ENCODE measurements at places on chromosomes 6 and 20.
A peak's percentile ranks its signal among the peaks of the same experiment; 100 is the strongest.

GRCh38 chr20:53957451-53958172, 112.8 kb downstream of the BCAS1 start:
- no peak for DNase-seq

DNA sequence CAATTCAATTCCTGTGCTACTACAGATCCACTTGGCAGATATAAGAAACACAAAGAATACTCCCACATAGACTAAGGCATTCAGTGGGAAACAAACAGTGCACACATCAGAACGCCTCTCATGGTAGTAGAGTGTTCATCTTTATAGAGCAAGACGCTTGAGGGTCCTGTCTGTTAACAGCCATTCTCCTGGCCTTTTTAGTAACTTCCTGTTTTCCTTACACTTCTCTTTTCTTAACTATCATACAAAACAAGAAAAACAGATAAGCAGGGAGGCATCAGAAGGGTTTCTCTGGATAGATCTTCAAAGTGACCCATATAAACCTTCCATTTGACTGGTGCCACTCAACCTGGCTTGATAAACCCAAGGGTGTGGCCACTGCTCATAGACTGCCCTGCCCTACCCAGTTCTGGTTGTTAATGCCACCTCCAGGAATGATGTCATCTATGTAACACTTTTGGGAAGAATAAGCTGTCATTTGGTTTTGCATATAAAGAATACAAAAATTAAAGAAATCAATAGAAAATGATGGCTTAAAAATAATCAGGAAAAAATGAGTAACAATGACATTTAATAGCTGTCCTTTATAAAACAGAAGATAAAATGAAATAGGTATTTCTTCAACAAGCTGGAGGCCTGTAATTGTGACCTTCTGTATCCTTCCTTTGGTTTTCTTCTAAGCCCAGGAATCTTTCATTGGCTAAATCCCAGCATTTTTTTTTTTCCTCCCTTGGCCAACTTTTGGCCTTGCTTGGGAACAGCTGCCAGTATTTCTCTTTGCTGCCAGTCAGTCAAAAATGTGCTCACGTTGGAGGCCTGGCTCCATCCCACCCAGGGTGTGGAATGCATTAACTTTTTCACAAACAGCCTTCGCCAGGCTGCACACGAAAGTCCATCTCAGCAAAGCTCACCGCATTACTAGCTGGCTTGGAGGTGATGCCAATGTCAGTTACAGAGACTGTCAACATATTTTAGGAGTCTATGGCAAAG, 103.5 kb downstream of the GJA10 start:
- DNase-seq, result no peak

GRCh38 chr20:33676652-33677645, 2.7 kb upstream of the NECAB3 start:
- DNase-seq, result no peak

DNA sequence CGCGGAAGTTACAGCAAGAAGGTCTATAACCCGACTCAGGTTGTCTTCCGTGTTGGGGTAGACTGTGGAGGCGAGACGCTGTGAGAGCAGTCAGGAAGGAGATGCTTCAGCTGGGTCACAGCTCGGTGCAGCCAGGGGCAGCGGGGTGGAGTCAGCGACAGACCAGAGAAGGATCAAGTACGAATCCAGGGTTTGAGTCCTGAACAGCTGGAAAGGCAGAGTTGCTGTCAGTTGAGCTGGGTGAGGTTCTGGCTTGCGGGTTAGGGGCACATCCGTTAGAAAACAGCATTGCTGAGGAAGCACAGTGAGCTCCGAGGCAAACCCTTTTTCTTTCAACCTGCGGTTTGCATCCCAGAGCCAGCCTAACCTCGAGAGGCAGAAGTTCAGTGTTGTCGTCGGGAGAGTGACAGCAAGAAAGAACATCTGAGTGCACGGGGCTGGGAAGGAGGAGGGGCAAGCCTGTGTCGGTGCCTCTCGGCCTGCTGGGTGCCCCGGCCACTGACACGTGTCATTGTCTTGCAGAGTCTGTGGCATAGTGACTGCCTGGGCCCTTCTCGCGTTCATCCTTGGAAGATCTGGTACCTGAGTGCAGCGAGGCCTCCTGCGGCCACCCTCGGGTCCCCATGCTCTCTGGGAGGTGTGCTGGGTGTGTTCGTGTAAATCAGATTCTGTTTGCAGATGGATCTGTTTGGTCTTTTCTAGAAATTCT, 20.0 kb downstream of the PNLDC1 start:
- peak; percentile 50 for DNase-seq

DNA sequence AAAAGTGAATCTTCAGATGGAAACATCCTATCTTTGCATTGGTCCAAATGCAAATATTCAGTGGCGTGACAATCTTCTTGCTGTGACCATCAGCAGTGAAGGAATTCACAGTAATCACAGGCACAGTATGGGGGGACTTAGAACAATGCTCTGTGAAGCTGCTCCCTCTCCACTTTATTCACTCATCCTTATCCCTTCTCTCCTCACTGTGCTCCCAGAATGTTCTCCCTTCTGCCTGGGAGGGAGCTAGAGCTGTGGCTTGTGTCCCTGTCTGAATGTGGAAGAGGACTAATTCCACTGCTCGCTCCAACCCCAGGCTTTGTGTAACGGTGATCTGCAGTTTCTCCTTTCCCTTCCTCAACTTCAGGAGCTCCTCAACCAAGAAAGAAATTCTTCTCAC, 243.7 kb downstream of the ALDH8A1 start:
- no peak for DNase-seq

DNA sequence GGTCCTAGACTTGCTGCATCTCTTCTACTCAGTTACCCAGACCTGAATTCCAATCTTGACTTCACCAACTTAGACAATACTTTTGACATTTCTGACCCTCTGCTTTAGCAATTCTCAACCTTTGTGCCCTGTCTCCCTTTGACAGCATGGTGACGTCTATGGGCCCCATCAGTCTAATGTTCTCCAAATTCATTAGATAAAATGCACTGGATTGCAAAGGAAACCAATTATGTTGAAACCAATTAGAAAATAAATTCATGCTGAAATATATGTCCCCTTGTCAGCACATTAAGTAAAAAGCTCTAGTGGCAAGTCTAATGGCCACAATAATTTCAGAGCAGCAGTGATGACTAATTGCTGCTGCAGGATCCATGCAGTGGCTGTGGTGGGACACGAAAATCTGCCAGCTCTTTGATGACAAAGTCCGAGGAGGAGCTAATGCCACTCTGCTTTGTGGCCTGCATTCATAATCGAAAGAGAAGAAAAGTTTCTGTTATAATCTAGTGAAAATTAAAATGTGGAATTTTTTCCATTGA, 64.0 kb downstream of the BFSP1 start:
- no peak for DNase-seq

- DNase-seq, result no peak
Measured at GRCh38 chr20:59157961-59158541, 5.6 kb upstream of the ZNF831 start.

- no peak for DNase-seq
Measured at GRCh38 chr6:15348528-15348927, 102.7 kb downstream of the JARID2 start.

GRCh38 chr6:89252907-89253306, 35.7 kb upstream of the GABRR1 start:
- DNase-seq, result no peak

GRCh38 chr6:169266746-169267591, 13.3 kb upstream of the THBS2 start:
- DNase-seq, result no peak

DNA sequence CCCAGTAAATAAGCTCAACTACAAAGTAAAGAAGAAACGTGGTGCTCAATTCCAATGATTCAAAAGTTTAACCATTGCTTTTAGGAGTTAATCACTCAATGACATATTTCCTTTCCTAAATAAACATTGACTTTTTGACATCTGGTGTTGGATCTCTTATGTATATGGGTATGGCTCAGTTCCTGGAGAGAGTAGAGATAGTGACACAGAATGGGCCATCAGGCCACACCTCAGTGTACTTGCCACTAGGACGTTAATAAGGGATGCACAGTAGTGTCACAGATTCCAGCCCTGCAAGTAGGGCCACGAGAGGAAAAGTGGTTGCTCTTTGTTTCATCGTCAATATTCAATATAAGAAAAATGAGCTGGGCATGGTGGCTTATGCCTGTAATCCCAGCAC, 48.9 kb upstream of the TXNDC5 start:
- no peak for DNase-seq

- DNase-seq, result no peak
Measured at GRCh38 chr6:18270216-18270615, 5.9 kb upstream of the DEK start.

- DNase-seq, result no peak
Measured at GRCh38 chr6:108868647-108869046, 20.4 kb downstream of the ARMC2 start.

DNA sequence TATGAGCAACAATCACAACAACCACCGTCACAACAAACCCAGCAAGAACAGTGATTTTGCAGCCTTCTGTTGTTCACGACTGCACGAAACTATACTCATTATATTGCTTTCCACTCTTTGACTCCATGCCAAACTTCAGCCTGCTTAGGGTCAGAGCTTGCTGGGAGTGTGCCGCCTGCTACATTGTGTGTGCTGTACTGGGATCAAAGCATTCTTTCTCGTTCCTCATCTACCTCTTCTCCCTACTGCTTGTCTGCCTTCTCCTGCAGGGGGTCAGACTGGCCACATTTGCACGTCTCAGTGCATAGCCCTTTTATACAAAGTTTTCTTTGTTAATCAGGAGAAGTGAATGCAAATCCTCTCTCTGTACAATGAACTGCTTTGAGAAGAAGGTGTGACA, 401.6 kb upstream of the CITED2 start:
- DNase-seq, result no peak

DNA sequence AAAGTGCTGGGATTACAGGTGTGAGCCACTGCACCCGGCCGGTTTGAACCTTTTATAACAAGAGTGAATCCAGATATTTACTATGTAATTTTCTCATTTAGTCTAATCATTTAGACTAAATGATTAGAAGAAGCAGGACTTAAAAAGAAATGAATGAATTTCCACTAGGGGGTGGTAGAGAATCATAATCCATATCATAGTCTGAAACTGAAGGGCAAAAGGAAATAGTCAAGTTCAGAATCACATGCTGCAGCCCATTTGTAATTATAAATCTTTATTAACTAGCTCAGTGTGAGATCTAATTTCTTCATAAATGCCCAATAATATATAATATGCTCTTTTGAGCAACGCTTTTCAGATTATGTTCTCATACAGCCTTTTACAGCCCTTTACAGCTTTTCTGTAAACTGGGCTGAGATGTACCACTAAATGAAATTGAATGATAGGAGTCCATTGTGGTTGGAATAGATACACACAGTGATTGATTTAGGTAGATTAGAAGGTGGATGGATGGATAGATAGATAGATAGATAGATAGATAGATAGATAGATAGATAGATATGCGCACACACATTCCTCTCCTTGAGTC, 31.8 kb downstream of the PSMB9 start:
- no peak for DNase-seq

GRCh38 chr6:3315841-3316240, 57.1 kb downstream of the PSMG4 start:
- no peak for DNase-seq

DNA sequence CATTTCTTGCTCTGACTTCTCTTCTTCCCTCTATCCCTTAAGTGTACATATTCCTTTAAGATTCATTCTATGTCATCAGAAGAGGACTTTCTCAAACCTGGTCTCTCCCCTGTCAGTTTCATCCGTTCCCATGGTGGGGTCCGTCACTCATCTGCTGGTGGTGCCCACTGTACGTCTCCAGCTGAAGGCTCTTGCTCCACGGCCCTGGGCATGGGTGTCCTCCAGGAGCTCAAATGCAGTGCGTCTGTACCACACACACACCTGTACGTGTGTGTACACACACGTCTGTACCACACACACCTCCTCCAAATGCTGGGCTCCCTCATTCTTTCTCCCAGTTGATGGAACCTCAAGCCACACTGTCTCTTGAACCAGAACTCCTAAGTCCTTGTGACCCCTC, 85.6 kb downstream of the CAP2 start:
- DNase-seq, result no peak

DNA sequence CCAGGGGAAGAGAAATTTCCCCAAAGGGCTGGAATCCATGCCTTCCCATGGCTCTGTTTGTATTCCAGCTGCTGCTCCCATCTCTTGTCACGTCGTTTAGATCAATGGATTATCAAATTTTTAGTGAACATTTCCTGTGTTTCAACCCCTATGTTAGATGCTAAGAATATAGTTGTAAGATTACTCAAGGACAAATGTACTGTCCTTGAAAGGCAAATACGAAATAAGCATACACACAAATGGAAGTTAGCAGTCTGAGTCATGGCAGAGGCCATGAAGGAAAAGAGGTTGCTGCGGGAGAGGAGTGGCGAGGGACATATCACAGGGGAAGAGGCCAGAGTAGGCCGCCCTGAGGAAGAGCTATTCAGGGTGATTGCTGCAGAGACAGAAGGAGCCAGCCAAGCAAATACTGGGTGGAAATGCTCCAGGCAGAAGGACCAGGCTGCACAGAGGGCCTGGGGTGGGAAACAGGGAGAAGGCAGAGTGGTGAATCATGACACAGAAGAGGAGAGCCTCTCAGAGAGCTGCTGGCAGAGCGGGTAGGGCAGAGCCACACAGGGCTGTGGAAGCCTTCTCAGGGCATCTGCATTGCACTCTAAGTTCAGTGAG, 219.2 kb upstream of the LRFN2 start:
- no peak for DNase-seq

All from activated CD4-positive, alpha-beta T cell treated with anti-CD3 and anti-CD28 coated beads for 48 hours (primary cell).